Fibroblast of the aortic adventitia (primary cell): ENCODE measurements at places on chromosomes 6 and 20. TPM values are rescaled to one million over a fixed set of nuclear protein-coding genes. Genes with fewer than 3 reads are reported as not detected.

HTR1E gene
- total RNA-seq: not detected in 2 replicates

HDGFL1 gene
- total RNA-seq: not detected in 2 replicates

SLPI gene
- total RNA-seq: 0.63 and 12.9 TPM in 2 replicates

GCLC gene
- 20.1 and 21.1 TPM in 2 replicates for total RNA-seq

IPCEF1 gene
- 0.54 and 1.3 TPM in 2 replicates for total RNA-seq

ENPP1 gene
- 5.6 and 7.4 TPM in 2 replicates for total RNA-seq

CDSN gene
- not detected in 2 replicates for total RNA-seq

LPA gene
- total RNA-seq: not detected in 2 replicates

LAMA2 gene
- total RNA-seq: 99.1 and 103 TPM in 2 replicates

FAM209B gene
- not detected in 2 replicates for total RNA-seq

RIPPLY2 gene
- not detected in 2 replicates for total RNA-seq

VAPB gene
- total RNA-seq: 16.0 and 17.2 TPM in 2 replicates

PPP1R3G gene
- total RNA-seq: 3.8 and 10.1 TPM in 2 replicates

ADGRG6 gene
- 1.7 and 7.5 TPM in 2 replicates for total RNA-seq

NMBR gene
- total RNA-seq: not detected in 2 replicates

LY6G6C gene
- total RNA-seq: not detected in 2 replicates

SLC24A3 gene
- 0.57 TPM in 1 of 2 replicates, not detected in the other for total RNA-seq

FOXS1 gene
- total RNA-seq: 2.3 TPM in 1 of 2 replicates, not detected in the other

SLC17A2 gene
- total RNA-seq: 0.09 TPM in 1 of 2 replicates, not detected in the other

RIPOR2 gene
- total RNA-seq: 0.72 and 1.4 TPM in 2 replicates

CDH26 gene
- 0.09 TPM in 1 of 2 replicates, not detected in the other for total RNA-seq

AGER gene
- total RNA-seq: 0.16 and 0.18 TPM in 2 replicates

TRIM31 gene
- total RNA-seq: not detected in 2 replicates

SNX5 gene
- total RNA-seq: 99.7 and 147 TPM in 2 replicates

DNAH8 gene
- total RNA-seq: 0.08 TPM in 1 of 2 replicates, not detected in the other

LBP gene
- not detected in 2 replicates for total RNA-seq

CTAGE9 gene
- not detected in 2 replicates for total RNA-seq

SPTLC3 gene
- 6.8 and 30.6 TPM in 2 replicates for total RNA-seq

SLC35F1 gene
- not detected in 2 replicates for total RNA-seq
